ENCODE measurements at places on chromosomes 12 and 14. TPM values are rescaled to one million over a fixed set of nuclear protein-coding genes. Genes with fewer than 3 reads are reported as not detected.

The DCAF11 gene
- 68.2 TPM for total RNA-seq

The FAM181A gene
- total RNA-seq, result not detected

The EML1 gene
- 12.0 TPM for total RNA-seq

The SLC25A47 gene
- not detected for total RNA-seq

The RIMBP2 gene
- total RNA-seq, result not detected

The PTGER2 gene
- total RNA-seq, result 4.7 TPM

The TSPAN19 gene
- total RNA-seq, result not detected

The ASCL1 gene
- total RNA-seq, result not detected

The KCNC2 gene
- not detected for total RNA-seq

The TPH2 gene
- total RNA-seq, result not detected

The KLRB1 gene
- total RNA-seq, result not detected

The KLRD1 gene
- 0.06 TPM for total RNA-seq

The SLC5A8 gene
- total RNA-seq, result not detected

The LRRK2 gene
- total RNA-seq, result not detected

The NTS gene
- not detected for total RNA-seq

The SGPP1 gene
- 19.3 TPM for total RNA-seq

The CIROP gene
- not detected for total RNA-seq

The DIO2 gene
- total RNA-seq, result 2.0 TPM

Measured in PC-3 (cell line).